OCI-LY7 (cell line): ENCODE measurements at places on chromosomes 12 and 14.

GRCh38 chr12:597926-598568 is 65.2 kb downstream of the NINJ2 start:
- no peak for DNase-seq

- DNase-seq = no peak
These were observed 673.9 kb downstream of the SLC16A7 start for GRCh38 chr12:60269611-60270269.

DNA sequence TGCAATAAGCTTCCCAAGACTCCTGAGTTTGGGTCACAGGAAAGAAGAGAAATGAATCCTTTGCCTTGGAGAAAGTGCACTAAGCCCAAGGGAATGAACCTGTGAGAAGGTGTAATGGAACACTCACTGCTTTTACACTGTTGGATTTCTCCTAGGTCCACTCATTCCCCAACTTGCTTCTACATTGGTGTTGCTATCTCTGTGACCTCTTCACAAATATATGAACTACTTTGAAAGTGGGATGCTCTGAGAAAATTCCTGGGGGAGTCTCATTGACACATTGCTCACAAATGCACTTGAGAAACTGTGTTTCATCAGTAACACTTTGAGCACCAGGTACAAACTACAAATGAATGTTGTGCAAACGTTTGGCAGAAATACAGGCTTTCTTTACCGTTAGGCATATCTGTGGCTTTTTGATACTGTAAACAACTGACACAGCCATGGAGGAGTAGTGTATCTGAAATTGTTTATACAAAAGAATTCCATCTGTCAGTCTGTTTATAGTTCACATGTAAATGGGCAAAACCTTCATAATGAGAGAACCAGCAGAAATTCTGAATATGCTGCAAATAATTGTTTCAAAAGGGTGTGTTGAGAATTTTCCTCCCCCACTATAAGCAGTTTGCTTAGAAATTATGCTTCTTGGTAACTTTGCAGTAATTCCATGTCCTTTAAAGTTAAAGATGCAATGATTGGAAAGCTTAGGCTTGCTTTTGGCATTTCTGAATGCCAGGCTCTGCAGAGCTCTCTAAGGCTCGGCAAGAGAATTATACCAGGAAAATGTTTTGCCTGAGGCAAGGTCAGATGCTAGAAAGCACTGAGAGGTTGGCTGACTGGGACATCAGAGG is 348.5 kb upstream of the DDHD1 start:
- DNase-seq = no peak

- no peak for DNase-seq
These were observed 93.9 kb upstream of the ZDHHC17 start for GRCh38 chr12:76669981-76670380.

DNA sequence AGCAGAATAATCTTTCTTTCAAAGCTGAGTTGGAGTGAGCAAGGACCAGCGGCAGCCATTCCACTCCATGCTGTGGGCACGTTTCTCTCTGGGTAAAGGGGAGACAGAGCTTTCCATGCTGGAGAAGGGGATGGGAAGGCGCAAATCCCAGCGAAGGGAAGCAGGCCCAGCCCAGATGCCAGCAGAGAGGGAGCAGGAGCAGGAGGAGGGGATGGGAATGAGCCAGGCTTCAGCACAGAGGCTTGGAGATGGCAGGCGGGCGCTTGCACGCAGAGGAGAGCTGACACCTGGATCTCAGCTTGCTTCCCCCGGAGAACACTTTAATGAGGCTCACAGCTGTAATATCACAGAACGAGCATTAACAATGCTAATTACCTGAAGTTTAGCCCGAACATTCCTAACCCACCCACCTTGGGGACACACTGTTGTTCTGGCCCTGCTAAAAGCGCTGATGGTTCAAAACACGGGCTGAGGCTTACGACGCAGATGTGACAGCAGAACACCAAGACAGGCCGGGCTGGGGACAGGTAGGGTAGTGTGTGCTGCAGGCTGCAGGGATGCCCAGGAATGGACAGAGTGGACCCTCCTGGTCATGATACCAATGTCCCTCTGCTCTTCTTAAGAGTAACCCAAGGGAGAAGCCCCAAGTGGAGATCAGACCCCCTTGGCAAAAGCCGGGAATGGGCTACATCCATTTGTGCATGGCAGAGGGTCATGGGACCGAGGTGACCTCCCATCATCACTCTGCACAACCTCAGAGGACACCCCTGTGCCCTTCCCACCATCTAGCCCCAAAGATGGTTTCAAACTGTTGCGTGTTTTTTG is 288.6 kb downstream of the DPF3 start:
- no peak for DNase-seq

DNA sequence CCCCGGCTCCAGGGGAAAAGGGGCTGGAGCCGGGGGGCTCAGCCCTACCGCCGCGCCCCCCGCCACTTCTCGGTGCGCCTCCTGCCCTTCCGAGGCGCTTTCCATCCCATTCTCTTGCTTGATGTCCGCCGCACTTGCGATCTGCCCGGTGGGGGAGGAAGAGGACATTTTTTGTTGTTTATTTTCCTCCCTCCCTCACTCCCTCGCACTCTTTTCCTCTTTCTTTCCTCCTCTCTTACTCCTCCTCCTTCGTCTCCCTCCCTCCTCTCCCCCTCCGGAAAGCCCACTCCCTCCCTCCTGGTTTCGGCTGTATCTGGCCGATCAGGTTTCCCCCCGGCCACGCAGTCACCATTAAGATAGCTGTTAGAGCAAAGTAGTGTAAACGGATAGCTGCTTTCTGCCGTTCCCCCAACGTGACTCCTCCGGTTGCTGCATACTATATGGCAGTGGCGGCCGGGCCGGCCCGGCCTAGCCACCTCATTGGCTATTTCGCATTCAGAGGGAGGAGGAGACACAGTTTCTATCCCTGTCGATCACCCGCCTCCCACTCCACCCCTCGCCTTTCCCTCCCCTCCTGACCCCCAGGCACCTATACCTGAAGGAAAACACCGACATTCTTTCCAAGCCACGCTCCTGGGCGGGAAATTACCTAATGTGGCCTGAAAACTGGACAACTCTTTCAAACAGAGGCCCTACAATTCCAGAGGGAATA is at the start of gene SIX4:
Gene SIX4, minus strand, starts transcription at position 445 of the 712 bp plus-strand sequence. Its CDS starts 277 bp downstream, at position 168.
- peak; percentile 74 for DNase-seq

- peak; percentile 71 for DNase-seq
These were observed 19.3 kb downstream of the BRF1 start for GRCh38 chr14:105281371-105282097.

GRCh38 chr14:74843653-74844052 is 32.3 kb downstream of the PROX2 start:
- no peak for DNase-seq

DNA sequence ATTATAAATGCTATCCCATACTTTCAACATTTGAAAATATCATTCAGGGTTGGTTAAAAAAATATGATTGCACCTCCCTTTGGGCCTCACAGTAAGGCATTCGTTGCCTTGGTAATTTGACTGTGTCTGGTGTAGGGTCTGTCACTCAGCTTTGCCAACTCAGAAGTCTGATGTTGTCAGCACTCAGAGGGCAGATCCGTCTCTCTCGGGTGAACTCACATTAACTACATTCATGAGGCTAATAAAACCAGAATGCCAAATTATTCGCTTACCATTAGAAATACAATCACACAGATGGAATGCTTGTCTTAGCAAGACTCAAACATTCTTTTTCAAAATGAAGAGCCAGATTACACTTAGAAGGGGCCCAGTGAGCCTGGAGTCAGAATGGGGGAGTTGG is 53.0 kb downstream of the NPAS3 start:
- DNase-seq = no peak

DNA sequence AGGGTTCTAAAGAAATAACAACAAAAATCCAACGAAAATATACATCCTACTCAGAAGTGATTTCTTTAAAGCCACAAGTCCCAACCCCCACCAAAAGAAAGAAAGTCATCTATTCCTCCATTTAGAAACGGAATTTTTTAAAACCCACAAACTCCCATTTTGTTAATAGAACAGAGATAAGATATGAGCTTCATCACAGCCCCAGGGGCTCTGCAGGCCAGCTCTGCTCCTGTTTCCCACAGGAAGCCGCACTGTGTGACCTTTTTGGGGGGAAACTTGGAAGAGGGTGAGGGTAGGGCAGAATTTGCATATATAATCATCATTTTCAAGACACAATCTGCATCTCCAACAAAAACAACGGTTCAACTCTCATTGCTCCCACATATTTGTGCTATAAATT is 2.8 kb downstream of the FBXL14 start:
- no peak for DNase-seq

DNA sequence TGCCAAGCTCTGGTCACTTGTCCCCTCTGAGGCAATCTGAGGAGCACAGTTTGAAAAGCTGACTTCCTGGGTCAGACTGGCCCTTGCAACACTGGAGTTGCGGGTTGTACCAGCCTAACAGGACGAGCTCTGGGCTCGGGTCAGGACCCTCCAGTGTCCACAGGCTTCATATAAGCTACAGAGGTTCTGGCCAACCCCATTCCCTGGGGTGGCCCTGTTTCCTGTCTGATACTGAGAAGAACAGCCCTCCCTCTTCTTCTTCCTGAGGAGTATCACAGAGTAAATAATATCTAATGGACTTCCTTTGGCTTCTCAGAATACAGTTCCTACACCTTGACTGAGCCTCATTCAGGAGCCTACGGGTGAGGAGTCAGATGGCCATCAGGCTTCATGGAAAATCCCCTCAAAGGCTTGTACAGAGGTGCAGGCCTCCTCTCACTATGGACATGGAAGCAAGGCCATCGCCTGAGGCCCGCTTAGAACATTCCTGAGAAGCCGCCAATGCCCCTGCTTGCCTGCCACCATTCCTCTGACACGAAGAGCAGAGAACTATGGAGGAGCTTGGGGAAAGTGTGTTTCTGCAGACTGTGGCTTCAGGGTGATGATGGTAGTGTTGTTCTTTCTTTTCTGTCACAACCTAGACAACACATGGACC is 28.5 kb upstream of the ANO2 start:
- DNase-seq = no peak

- DNase-seq = no peak
These were observed 126.9 kb upstream of the AMIGO2 start for GRCh38 chr12:47206450-47207339.

DNA sequence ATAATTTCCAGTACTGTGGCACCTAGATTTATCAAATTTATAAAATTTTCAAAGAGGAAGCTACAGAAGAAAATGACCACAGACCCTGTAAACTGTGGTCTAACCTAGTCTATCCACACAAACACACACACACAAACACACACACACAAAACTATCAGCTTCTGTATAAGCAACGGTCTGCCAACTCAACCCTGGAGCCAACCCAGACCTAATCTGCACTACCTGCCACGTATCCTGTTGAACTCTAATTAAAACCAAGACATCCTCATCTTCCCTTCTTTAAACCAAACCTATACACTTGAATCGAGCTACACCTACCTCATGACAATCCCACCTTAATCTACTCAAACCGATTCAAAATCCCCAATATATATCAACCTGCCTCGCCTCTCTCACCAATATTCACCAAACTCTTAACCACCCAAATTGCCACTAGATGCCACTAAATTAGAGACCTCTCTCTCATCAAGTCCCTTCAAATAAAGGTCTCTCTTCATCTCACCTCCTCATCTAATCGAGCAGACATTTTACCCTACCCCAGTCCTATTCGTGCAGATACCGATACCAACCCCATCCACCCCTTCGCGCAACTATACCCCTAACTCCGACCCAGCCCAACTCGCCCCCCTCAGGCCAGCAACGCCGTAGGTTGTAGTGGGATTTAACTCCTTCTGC is 808 bp downstream of the ACIN1 start:
- DNase-seq = peak; percentile 15

DNA sequence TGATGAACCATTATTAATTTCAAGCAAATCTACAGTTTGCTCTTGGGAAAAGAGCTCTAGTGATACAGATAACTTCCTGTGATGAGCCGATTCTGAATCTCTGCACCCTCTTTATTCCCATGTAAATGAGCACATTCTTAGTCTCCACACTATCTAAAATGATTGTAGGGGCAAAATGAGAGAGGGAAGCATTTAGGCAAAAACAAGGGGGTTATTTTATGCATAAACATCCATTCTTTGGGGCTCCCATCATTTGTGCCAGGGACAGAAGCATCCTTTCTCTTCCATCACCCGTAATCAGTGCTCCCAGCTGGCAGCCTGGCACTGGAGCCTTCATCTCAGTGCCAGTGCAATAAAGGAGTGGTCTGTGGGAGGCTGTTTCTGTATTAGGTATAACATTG is 1.7 kb upstream of the GPD1 start:
- DNase-seq = no peak

- no peak for DNase-seq
These were observed 678.5 kb upstream of the TBX3 start for GRCh38 chr12:115362339-115362976.

- no peak for DNase-seq
These were observed 89.3 kb downstream of the NTN4 start for GRCh38 chr12:95701275-95701674.

DNA sequence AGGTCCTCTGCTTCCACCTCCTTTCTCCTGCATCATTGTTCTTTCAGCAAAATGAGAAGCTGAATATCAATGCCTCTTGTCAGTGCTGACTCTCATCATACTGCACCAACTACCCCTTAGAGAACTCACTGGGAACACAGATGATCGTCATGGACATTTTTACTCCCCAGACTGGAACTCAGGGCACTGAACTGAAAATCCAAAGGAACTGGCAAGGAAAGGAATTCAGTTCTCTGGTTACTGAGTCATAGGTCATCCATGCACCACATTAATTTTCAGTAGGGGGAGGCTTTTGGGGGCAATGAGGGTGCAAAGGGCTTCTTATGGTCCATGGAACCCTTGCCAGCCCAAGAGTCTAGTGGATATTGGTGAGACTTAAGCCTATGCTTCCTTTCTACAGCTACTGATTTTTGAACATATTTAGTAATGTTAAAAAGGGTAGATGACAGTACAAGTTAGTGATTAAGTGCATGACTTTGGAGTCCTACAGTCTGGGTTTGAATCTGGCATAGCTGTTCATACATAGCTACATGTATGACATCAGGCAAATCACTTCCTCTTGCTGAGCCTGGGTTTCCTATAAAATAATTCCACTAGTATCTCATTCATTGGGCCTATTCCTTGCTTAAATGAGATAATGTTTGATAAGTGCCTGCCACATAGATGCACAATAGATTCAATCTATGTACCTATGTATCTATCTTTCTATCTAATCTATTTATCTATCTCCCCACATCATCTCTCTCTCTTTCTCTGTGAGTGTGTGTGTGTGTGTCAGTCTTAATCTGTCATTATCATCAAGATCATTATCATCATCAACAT is 29.2 kb downstream of the BBS10 start:
- no peak for DNase-seq

DNA sequence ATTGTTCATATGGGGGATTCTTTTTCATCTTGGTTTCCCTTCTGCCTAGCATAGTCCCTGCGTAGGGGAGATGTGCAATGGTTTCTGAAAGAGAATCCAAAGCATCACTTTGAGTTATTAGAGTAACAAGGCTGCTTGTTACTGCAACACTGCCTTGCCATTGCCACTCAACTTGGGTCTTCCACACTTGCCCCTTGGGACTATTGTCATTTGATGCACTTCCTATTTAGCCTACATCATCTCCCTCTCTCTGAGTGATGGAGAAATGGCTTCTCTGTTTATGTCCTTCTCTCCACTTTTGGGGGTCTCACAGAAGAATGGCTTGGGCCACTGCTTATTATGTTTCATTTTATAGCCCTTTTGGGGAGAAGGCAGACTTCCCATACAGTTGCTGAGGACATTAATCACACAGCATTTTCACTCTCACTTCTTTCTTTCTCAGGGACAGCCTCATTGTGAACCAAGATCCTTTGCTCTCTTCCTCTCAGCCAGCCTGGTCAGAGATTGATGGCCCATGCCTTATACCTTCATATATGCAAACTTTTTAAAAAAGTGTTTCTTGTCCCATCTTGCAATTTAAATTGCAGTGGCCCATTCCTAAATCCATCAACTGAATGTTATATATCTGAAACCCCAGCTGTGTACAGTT is 50.8 kb upstream of the POC1B start:
- DNase-seq = no peak
